Activated T-cell treated with anti-CD3 and anti-CD28 coated beads for 4 hours (primary cell): ENCODE measurements at places on chromosomes 5 and 9.

DNA sequence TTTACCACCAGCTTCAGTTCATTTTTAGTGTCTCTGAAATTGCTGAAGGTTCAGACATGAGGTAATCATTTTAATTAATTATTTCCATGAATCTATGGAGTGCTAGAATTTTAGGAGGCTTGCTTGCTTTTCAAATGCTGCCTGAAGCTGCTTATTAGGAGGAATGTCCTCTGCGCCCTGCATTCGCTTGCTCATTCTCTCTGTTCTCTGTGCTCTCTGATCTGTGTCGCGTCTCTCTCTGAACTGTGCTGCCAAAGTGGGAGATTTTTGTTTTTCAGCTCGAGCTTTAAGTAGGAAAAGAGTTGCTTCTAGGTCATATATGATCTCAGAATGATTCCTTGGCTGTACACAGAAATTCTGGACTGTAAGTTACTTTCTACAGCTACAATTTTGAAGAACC lies 101.7 kb upstream of the PRR16 start:
- no peak for DNase-seq

GRCh38 chr5:127011961-127012644 lies 18.3 kb downstream of the MARCHF3 start:
- DNase-seq: no peak

- no peak for DNase-seq
Measured at GRCh38 chr9:18775930-18776329, 257.1 kb downstream of the SAXO1 start.

GRCh38 chr5:175671013-175671412 lies 13.1 kb downstream of the HRH2 start:
- no peak for DNase-seq

DNA sequence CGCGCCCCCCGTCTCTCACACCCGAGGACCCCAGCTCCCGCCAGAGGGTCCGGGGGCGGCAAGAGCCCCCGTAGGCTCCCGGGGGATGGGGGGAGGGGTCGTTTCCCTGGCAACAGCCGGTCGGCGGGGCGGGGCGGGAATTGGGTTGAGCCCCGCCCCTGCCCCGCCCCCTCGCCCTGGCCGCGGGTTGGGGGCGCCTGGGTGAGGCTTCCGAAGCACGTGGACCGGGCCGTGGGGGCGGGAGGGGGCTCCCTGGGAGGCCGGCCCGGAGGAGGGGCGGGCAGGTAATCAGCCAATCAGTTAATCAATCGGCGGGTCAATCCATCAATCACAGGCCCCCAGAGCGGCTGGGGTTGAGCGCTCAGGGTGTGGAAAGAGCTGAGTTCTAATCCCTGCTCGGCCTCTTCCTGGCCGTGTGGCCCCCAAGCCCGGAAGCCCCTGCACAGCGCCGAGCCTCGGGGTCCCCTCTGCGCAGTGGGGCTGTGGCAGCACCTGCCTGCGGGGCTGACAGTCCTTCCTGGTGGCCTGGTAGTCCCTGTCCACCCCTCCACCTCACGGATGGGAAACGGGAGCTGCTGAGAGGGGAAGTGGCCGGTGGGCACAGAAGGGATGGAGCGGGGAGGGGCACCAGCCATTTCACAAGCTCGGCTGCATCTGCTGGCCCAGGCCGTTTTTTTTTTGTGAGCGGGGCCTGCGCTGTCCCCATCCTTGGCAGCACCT lies 174.2 kb upstream of the IER5L start:
- DNase-seq: no peak
